Fibroblast of the conjunctiva (primary cell): ENCODE measurements at places on chromosomes 5 and 9.

DNA sequence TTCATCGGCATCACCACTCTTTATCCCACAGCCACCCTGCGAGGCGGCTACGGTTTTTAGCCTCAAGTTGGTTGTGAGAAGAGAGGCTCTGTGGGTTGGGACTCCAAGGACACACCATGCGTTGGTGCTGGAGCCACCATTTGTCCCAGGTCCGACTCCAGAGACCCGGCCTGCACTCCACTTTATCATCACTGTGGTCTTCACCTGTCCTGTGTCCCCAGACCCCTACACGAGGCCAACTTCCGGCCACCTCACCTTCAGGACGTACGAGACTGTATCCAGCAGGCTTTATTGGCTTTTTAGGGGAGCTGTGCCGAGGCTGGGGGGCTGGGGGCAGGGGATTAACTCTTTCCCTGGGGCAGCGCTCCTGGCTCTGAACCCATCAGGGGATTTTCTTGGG lies 55.0 kb downstream of the GTF3C4 start:
- no peak for DNase-seq

- no peak for DNase-seq
Observed at GRCh38 chr9:71108937-71109336, 12.5 kb downstream of the TRPM3 start.

DNA sequence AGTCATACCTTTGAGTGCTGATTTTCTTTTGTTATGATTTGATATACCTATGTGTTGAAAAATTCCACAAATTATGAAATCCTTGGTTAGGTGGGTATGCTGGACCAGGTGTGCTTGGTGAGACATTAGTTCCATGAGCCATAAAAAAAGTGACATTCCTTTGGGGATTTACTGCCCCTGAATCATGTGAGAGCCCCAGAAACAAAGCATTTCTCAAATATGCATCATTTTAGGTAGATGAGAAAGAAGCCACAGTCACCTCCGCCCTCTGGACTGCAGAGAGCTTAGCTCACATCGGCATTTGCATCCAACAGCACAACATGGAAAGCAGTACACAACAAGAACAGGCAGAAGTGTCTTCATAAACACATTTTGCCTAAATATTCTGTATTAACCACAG lies 55.3 kb downstream of the DAP start:
- DNase-seq: no peak

DNA sequence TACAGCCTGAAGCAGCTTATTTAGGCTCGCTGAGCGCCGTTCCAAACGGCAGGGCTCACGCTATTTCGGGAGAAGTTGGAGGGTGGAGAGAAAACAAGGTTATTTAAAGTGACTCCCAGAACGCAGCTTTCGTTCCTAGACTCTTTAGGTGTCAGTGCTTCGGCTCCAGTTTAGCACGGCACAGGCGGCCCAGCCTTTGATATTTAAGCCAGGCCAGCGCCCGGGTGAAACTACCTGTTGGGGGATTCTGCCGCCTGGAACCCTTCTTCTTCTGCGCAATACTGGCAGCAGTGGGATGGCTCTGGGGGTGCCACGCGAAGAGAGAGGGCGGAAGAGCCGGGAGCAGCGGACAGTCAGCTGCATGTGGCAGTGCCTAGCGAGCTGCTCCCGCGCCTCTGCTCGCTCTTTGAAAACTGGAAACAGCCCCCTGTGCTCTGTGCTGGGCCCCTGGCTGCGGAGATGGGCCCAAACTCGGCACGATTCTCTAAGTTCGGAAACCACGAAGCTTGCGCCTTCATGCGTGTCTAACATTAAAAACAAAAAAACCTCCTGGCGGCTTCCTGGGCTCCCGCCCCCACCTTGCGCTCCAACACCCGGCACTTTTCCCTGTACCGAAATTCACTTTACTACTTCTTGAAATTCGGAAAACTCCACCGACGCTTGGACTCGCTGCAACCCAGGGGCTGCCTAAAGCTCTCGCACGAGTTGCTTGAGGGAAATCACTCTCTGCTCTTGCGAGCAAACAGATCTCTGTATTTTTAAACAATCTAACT lies 34.6 kb upstream of the NFIB start:
- DNase-seq: no peak

DNA sequence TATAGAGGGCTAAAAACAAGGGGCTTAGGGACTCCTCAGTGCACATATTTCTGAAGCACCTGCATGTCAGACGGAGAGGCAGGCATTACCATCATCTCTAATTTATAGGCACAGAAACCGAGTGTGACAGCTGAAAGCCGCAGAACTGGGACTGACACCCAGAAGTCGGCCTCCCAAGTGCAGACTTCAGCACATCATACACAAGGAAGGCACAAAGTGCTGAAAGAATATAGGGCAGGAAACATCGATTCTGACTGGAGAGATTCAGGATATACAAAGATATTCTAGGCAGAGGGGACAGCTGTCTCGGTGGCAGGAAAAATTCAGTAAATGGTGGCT lies 11.2 kb downstream of the MRPS27 start:
- no peak for DNase-seq

DNA sequence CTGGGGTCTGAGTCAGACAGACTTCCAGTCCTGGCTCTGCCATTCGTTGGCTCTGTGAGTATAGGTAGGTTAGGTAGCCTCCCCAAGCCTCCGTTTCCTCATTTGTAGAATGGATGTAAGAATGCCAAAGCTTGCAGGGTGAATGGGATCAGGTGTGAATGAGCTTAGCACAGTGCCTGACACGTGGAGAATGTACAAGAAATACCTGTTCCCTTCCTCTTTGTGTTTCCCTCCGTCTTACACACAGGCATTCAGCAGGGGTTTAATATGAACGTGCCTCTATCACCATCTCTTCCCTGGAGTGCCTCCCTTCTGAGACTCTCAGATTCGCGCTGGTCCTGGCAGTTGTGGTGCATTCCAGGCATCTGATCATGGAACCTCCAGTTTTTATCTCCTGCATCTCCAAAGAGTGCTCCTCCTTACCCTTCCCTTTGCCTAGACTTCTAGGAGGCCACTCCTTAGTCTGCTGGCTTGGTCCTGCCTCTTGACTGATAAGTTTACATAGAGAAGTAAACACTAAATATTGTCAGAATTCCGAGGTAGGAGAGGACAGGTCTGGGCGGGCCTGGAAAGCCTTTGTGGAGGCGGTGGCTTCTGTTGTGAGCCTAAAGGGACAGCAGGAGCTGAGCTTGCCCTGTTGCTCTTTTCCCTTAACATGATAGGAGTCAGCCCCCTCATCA lies 199.4 kb downstream of the AOPEP start:
- no peak for DNase-seq

DNA sequence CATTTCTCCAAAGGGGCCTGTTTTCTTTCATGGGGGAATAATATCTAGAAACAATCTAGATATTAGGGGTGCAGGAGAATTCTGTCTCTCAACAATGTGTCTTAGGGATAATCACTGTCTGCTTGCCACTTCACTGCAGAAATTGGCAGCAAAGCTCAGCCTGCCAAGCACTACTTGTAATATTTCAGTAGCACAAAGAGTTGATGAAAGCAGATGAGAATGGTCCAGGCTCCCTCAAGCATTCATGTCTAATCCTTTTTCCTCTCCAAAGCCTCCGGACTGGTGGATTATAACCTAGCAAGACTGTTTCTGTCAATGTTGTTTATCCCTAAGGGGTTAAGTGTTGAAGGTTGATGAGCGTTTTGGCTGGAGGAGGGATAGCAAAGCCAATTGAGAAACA lies 13.3 kb upstream of the MPDZ start:
- DNase-seq: no peak

GRCh38 chr9:82880336-82881050 lies 182.4 kb downstream of the RASEF start:
- DNase-seq: no peak

- no peak for DNase-seq
Observed at GRCh38 chr5:181127907-181128626, 2.9 kb downstream of the OR2V1 start.

GRCh38 chr5:178423431-178423830 lies 166.8 kb downstream of the COL23A1 start:
- no peak for DNase-seq
